ENCODE measurements at places on chromosomes 5 and 9. TPM values are rescaled to one million over a fixed set of nuclear protein-coding genes. Genes with fewer than 3 reads are reported as not detected.

DNA sequence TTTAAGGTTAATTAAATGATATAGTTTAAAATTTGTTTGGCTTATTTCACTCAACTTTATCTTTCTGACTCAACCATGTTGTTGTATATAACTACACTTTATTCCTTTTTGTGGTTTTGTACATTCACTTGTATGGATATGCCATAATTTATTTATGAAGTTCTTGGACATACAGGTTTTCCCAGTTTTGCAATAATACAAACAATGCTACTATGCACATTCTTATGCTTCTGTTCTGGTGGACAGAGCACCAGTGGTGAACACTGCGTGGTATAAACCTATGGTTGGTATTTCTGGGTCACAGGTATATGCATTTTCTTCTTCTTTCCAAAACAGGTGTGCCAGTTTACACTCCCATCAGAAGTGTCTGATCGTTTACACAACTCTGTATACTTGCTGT is 35.7 kb upstream of the TRIM14 start:
- DNase-seq: no peak
- H3K27ac ChIP-seq: no peak overlapping the region
- H3K4me1 ChIP-seq: peaks cover 9% of the 10 kb centered on the region
- H3K36me3 ChIP-seq: peaks cover 6% of the 10 kb centered on the region
- H3K4me3 ChIP-seq: no peak overlapping the region

GRCh38 chr9:13095056-13095455 is 184.4 kb downstream of the MPDZ start:
- DNase-seq: no peak
- H3K4me3 ChIP-seq: no peak overlapping the region
- H3K36me3 ChIP-seq: no peaks in the 10 kb centered on the region
- no peak overlapping the region for H3K27ac ChIP-seq
- no peaks in the 10 kb centered on the region for H3K4me1 ChIP-seq

- no peak for DNase-seq
- no peak overlapping the region for H3K4me3 ChIP-seq
- peaks cover 2% of the 10 kb centered on the region for H3K4me1 ChIP-seq
- H3K27ac ChIP-seq: no peak overlapping the region
- H3K36me3 ChIP-seq: no peaks in the 10 kb centered on the region
- peaks cover 16% of the 10 kb centered on the region for H3K27me3 ChIP-seq
These were observed 159.6 kb upstream of the ALDH1B1 start for GRCh38 chr9:38232895-38233294.

GRCh38 chr5:43432486-43433375 is 20.5 kb upstream of the CCL28 start:
- no peaks in the 10 kb centered on the region for H3K4me1 ChIP-seq
- no peaks in the 10 kb centered on the region for H3K36me3 ChIP-seq
- H3K27me3 ChIP-seq: no peaks in the 10 kb centered on the region
- H3K4me3 ChIP-seq: no peak overlapping the region
- H3K27ac ChIP-seq: no peak overlapping the region
- no peak for DNase-seq

DNA sequence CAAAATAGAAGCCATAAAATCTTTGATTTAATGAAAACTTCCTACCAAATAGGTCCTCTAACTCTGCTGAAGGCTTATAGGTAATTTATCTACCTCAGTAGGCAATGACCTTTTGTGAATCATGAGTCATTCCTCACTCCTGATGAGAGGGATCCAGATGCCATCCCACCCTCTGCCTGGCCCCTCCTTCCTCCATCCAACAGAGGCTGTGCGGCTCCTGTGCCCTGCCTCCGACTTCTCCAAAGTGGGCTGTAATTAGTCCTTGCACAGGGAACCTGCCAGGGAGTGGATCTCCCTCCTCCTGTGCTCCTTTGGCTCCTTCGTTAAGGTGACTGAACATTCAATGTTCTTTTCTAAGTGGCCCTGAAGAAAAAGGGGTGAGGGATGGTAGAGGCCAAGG is 213.9 kb upstream of the TBCA start:
- no peak overlapping the region for H3K27ac ChIP-seq
- H3K4me3 ChIP-seq: no peak overlapping the region
- no peaks in the 10 kb centered on the region for H3K36me3 ChIP-seq
- peaks cover 2% of the 10 kb centered on the region for H3K27me3 ChIP-seq
- DNase-seq: no peak

DNA sequence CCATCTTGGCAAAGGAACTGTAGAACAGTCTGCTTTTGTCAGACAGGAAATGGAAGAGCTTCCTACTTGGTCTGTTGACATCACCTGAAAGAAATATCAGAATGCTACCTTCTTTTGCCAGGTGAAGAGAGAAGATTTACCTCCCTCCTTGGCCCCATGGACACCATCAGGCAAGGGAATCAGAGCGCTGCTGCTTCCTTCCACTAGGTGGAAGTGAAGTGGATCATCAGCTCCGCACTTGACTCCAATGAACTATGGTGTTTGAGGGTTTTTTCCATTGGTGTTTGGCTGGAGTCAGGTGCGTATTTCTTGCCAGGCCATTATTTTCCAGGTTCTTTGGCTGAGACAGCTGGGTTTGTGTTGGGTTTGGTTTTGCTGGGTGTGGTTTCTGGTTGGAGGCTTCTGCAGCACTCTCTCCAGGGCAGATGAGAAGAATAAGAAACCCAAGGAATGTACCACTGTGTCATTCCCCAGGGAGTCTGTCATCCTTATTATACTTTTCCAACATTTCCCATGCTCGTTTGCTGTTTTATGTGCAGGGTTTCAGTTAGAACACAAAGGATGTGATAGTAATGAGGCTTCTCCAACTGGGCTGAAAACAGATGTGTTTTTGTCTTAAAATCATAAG is 12.4 kb downstream of the SPATA31E1 start:
- no peaks in the 10 kb centered on the region for H3K36me3 ChIP-seq
- H3K27me3 ChIP-seq: peaks cover 22% of the 10 kb centered on the region
- no peak for DNase-seq
- no peaks in the 10 kb centered on the region for H3K4me1 ChIP-seq
- no peak overlapping the region for H3K27ac ChIP-seq
- no peak overlapping the region for H3K4me3 ChIP-seq

DNA sequence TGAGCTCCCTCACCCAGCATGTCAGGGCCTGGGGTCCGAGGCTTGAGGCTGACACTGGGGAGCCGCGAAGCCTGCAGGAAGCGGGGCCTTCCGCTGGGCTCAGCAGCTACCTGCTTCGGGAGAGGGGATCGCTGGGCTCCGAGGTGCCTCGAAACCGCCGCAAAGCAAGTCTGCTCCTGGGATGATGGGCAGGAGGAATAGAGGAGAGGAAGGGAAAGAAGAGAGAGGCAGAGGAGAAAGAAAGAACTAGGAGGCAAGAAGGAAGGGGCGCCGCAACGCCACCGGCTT is 1.5 kb upstream of the PRDM12 start:
- peaks cover 69% of the 10 kb centered on the region for H3K27me3 ChIP-seq
- H3K27ac ChIP-seq: no peak overlapping the region
- no peaks in the 10 kb centered on the region for H3K36me3 ChIP-seq
- H3K4me3 ChIP-seq: no peak overlapping the region

- no peaks in the 10 kb centered on the region for H3K4me1 ChIP-seq
- H3K4me3 ChIP-seq: no peak overlapping the region
- H3K27ac ChIP-seq: no peak overlapping the region
- H3K36me3 ChIP-seq: no peaks in the 10 kb centered on the region
- H3K27me3 ChIP-seq: peaks cover 3% of the 10 kb centered on the region
These were observed 116.1 kb downstream of the DCP2 start for GRCh38 chr5:113092683-113093082.

- peaks cover 7% of the 10 kb centered on the region for H3K27me3 ChIP-seq
- DNase-seq: no peak
- no peak overlapping the region for H3K27ac ChIP-seq
- no peak overlapping the region for H3K4me3 ChIP-seq
These were observed 72.2 kb upstream of the FAM169A start for GRCh38 chr5:74938250-74938933.

DNA sequence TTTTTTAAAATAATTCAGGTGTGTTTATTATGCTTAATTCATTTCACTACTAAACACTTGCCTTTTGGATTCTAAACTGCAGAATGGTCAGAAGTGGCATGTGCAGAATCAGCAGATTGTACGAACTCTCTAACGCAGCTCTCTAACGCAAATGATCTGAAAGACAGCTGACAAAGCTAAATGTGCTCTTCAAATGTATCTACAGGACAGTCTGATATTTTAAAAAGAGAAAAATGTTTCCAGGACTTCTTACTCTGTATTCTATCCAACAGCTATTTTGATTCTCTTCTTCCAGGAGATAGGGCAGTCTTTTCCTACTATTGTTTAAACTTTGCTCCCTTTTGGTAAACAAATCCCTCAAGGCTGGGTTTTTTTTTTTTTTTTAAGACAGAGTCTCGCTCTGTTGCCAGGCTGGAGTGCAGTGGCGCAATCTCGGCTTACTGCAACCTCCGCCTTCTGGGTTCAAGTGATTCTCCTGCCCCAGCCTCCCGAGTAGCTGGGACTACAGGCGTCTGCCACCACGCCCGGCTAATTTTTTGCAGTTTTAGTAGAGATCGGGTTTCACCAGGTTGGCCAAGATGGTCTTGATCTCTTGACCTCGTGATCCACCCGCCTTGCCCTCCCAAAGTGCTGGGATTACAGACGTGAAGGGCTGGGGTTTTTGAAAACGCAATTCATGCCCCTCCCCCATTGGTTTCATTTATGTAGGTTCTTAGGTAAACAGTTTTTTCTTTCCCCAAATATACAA is 1.2 kb downstream of the NMRK1 start:
- peaks cover 62% of the 10 kb centered on the region for H3K4me1 ChIP-seq
- H3K27ac ChIP-seq: peak overlapping the region; percentile 97
- H3K27me3 ChIP-seq: no peaks in the 10 kb centered on the region

- no peaks in the 10 kb centered on the region for H3K36me3 ChIP-seq
- no peak overlapping the region for H3K27ac ChIP-seq
- no peaks in the 10 kb centered on the region for H3K27me3 ChIP-seq
- H3K4me3 ChIP-seq: no peak overlapping the region
- no peak for DNase-seq
These were observed 14.4 kb downstream of the NACC2 start for GRCh38 chr9:136080716-136081112.

DNA sequence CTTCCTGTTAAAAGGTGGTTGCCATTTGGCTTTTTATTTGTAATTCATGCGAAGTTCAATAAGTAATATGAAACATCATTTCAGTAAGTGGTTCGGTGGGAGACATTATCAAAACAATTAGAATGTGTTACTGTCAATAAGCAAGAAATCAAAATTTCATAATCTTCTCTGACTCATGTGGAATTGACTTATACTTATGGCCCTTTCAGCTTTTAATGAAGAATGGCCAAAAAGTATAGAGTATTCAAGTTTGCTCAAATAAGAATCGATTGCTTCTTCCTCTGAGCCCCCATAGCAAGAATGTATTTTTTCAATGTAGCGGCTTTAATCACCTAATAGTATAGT is 174.5 kb downstream of the AOPEP start:
- H3K4me3 ChIP-seq: no peak overlapping the region
- no peak for DNase-seq
- H3K4me1 ChIP-seq: peaks cover 37% of the 10 kb centered on the region
- peak overlapping the region; percentile 78 for H3K27ac ChIP-seq

PROB1 gene
- 5.5 TPM for total RNA-seq

GLRA1 gene
- total RNA-seq: not detected

GABRA1 gene
- not detected for total RNA-seq
